ENCODE measurements at places on chromosomes 3 and 15. TPM values are rescaled to one million over a fixed set of nuclear protein-coding genes. Genes with fewer than 3 reads are reported as not detected.

The TATDN2 gene
- 6.3 TPM for total RNA-seq

The QRICH1 gene
- 54.1 TPM for total RNA-seq

The BOC gene
- total RNA-seq, result 49.4 TPM

The ECE2 gene
- total RNA-seq, result not detected

The MCF2L2 gene
- 0.58 TPM for total RNA-seq

The TRH gene
- total RNA-seq, result 0.85 TPM
